IPS DF 19.7 (cell line): ENCODE measurements at places on chromosomes 4 and X.

DNA sequence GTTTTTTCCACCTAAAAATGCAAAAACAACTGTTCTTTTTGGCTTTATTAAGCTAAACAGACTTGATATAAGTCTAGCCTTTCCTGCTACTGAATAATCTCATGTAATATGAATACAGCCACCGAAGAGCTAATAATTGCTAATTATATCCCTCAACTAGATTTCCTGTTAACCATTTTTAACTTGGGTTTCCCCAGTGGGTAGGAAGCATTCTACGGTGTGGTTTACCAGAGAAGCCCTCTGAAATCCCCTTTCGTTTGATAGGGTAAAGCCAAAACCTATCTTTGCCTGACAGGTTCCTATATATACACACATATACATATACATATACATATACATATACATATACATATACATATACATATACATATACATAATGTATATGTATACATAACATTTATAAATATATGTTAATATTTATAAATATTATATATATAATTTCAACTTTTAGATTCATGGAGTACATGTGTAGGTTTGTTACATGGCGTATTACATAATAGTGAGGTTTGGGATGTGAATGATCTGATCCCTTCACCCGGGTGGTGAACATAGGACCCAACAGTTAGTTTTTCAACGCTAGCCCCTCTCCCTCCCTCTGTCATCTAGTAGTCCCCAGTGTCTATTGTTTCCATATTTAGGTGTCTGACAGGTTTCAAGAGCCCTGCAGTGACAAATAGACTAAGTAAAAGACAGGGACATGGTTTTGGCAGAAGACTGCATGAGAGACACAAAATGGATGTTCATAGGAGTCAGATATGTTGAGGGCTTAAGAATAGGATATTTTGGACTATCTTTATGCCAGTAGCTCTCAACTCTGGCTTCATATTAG is 62.4 kb downstream of the ATXN3L start:
- DNase-seq, result no peak

DNA sequence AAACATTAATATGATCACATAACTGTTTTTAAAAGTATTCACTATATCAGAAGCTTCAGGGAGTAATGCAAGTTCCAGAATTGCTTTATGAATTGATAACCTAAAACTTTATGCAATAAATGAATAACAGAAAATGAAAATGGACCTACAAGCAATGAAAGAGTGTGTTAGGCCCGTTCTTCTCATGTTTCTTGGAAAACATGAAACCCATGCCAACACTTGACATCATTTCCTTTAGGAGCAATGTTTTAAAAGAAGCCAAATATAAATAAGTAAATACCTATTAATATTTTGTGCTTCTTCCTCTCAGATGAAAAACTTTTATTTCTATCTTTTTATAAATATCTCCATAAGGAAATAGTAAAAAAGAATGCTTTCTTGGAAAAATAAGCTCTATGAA is 123.0 kb upstream of the GALNT7 start:
- no peak for DNase-seq

GRCh38 chr4:173534434-173534833 is 4.4 kb upstream of the HAND2 start:
- DNase-seq, result no peak

DNA sequence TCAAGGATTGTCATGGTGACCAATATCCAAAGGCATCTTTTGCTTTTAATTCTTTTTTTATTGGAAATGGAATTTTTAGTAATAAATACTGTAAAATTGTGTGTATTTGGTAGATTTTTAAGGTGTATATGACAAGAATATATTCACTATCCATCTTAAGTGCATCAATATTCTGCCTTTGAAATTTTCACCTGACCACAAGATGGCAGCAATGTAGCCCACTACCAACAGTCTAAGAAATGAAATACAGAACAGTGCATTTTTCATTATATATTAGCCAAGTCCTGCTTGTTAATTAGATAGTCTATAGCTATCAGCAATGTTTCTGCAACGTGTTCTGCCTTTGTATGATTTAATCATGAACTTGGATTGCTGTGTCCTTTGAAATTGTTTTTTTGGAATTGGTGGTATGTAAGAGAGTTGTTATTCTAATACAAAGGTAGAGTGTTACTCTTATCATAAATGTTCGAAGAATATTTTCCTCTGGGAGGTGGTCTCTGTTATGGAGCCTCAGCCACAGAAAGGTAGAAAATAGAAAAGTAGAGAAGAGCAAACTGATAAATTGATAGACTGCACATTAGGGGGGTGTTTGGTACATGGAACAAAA is 38.2 kb downstream of the HPGDS start:
- DNase-seq, result no peak

DNA sequence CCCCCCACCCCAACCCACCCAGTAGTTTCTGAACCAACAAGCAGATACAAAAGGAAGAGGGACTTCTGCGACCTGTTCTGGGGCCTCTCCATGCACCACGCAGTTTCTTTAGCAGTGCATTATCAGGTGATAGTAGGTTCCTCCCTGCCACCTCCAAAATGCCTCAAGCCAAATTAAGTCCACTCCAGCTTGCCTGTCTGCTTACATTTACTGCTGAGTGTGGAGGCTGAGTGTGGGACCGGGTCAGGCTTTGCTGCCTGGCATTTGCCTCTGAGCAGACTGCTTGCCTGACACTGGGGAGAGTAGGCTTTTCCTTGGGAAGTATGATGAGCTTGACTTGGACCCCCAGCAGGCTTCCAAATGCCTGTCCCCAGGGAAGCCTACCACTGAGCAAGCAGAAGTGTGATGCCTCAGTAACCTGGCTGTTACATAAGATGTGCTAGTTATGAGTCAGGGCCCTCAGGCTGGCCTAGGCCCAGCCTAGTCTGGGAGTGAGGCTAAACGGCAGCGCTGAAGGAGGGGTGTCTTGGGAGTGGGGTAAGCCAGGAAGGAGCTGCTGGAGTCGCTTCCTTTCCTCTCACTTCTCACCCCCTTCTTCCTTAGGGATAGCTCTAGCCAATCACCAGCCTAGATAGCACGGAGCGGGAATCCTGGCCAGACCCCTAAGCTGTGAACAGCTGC is 9.0 kb downstream of the TSC22D3 start:
- no peak for DNase-seq

DNA sequence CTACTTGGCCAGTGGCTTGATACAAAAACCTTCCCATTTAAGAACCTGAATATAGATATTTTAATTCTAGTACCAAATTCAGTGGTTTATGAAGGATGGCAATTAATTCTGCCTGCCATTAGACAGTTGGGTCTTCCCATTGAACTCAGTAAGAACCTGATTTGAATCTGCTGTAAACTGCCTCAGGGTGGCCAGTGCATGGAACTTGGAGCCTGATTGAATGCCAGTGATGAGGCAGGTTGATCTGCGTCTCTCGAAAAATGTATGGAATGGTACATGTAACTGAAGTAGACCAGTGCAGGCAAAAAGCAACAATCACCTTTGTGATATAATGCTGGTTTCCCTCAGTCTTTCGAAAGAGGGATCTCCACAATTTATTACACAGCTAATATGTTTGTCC is 421.4 kb downstream of the TMA16 start:
- DNase-seq, result no peak

DNA sequence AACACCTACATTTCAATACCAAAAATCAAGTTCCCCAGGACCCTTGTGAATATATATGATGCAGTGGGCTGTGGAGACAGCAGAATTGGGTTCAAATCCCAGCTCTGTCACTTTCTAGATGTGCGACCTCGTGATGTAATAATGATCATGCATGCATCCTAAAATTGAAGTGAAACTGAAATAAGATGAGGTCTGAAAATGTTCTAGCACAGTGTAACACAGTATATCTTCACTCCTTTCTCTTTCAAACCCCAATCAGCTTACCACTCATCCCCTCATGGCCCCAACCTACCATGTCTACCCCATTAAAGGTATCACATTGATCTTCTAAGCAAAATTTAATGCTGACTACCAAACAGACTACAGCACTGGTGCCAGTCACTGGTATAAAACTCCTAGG is 69.9 kb upstream of the BRS3 start:
- no peak for DNase-seq

- no peak for DNase-seq
Measured at GRCh38 chr4:148430854-148431253, 11.4 kb downstream of the NR3C2 start.

GRCh38 chrX:46637938-46638337 is 64.4 kb downstream of the CHST7 start:
- DNase-seq, result no peak

DNA sequence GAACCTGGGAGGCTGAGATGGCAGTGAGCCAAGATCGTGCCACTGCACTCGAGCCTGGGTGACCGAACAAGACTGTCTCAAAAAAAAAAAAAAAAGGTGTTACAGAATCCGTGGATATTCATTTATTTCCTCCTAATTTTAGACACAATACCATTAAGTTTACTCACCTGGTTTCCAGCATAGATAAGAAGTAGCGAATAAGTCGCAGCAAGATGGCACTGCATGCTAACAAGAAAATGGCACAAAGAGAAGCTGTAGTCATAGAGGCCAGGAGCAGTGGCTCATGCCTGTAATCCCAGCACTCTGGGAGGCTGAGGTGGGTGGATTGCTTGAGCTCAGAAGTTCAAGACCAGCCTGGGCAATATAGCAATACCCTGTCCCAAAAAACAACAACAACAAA is 17.0 kb upstream of the MOB1B start:
- no peak for DNase-seq

DNA sequence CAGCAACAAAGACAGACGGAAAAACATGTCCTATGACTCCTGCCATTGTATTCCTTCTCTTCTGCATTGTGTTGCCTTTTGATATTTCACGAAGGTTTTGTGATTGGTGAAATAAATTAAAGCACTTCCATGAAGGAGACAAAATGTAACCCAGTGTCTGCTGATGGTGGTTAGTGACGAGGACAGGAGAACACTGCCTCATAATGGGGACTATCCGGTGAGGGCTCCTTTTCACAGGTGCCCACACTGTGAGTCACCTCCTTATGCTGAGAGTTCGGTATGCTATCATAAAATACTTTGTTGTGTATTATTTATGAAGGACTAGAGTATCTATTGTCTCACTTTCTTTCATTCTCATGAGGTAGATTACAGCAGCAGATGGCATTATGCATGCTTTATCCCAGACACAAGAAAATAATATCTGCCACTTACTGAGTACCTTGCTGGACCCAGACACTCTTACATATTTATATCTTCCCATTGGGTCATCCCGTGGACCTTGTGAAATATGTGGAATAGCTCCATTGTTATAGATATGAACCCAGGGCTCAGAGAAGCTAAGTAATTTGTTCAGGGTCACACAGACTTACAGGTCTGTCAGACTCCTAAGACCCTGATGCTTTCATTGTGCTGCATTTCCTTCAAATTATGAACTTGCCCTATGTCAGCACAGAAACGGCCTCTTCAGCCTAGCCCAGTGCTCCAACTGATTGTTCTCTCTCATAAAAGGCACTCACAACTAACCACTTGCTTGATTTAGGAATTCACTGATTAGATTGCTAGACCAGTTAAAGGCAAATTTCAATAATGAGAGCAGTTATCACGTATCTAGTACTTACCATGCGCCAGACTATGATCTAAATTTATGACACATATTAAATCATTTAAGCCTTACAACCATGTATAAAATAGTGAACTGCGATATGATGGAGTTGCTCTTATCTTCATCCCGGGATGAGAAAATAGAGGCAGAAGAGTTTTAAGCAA is 31.2 kb downstream of the PLS3 start:
- no peak for DNase-seq

GRCh38 chr4:154456240-154456639 is 35.4 kb downstream of the DCHS2 start:
- no peak for DNase-seq
